H7 (cell line): ENCODE measurements at places on chromosomes 13 and 19.

GRCh38 chr19:17074634-17075034 lies 618 bp downstream of the HAUS8 start:
- DNase-seq = no peak

DNA sequence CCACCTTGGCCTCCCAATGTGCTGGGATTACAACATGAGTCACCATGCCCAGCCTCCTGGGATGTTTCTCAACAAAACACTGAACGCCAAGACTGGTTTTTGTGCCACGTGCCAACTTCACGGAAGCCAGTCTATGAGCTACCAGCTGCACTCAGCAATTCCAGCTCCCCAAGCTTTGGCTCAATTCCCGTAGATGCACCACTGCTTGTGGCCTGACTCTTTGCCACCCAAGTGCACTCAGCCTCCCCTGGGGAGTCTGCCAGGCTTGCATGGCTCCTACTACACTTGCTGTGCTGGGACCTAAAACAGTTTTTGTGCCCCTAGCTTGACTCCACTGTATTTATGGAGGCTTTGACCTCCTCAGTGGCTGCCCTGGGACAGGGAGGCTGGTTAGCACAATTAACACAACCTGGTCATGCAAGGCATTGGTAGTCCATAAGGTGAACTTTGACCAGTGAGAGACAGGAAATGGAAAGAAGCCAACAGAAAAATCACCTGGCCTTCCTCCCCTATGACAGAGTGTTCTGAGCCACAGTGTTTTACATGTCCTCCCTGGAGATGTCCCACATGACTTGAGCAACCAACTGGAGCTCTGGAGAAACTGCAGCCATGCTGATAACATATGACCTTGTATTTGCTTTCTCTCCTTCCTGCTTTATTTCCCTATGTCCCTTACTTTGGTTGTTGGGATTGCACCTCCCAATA lies 1173.1 kb downstream of the UQCRFS1 start:
- no peak for DNase-seq

DNA sequence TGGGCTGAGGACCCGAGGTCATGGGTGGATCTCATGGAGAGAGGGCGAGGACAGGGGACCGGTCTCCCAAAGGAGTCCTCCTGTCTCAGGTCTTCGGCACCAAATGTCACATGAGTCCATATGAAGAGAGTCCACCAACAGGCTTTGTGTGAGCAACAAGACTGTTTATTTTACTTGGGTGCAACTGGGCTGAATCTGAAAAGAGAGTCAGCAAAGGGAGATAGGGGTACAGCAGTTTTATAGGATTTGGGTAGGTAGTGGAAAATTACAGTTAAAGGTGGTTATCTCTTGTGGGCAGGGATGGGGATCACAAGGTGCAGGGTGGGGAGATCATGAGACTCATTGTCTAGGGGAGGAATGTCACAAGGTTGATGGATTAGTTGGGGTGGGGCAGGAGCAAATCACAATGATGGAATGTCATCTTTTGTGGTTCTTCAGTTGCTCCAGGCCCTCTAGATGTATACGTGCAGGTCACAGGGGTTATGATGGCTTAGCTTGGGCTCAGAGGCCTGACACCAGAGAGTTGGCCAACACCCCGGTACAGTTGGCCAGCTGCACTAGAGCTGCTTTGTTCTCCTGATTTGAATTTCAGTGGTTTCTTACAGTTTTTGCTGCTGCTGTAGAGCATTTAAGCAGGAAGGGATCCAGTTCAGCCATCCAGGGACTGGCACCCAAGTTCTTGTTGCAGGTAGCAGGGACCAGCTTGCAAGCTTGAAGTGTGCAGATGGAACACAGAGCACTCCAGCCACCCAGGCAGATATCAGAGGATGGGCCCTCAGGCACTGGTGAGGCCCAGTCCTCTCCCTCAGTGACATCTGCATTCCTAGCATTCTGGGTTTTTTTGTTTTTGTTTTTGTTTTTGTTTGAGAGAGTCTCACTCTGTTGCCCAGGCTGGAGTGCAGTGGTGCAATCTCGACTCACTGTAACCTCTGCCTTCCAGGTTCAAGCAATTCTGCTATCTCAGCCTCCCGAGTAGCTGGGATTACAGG lies 26.4 kb upstream of the IGFL1 start:
- no peak for DNase-seq

- DNase-seq = peak; percentile 47
Measured at GRCh38 chr19:5718579-5719273, 1.2 kb downstream of the LONP1 start.

GRCh38 chr13:111486801-111487200 lies 166.4 kb downstream of the TEX29 start:
- no peak for DNase-seq

- DNase-seq = no peak
Measured at GRCh38 chr13:59166174-59166573, 997.6 kb downstream of the DIAPH3 start.

- peak; percentile 76 for DNase-seq
Measured at GRCh38 chr19:8611877-8612806, 1.6 kb upstream of the ADAMTS10 start.

- no peak for DNase-seq
Measured at GRCh38 chr13:46598820-46599180, 45.8 kb downstream of the LRCH1 start.

DNA sequence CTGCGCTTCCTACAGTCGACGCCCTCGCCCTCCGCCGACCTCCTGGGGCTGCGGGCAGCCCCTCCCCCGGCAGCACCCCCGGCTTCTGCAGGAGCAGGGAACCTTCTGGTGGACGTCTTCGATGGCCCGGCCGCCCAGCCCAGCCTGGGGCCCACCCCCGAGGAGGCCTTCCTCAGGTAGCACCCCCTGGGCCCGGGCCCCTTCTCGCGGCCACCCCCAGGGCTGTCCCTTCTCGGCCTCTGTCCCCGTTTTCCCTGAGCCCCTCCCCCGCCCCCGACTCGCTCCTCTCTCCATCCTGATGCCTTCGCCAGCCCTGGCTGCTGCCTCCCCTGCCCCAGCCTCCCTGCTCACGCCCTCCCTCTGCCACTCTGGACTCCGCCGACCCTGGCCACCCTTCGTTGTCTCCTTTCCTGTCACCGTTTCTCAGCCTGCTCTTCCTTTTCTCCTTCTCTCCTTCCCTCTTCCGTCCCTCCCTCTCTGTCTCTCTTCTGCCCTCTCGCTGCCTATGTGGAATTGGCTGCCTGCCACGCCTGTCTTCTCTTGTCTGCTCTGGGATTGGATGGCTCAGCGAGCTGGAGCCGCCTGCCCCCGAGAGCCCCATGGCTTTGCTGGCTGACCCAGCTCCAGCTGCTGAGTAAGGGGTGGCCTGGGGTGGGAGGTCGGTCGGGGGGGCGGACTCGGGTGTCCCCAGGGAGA lies 11.0 kb downstream of the FUZ start:
- peak; percentile 99 for DNase-seq

GRCh38 chr13:39054112-39054511 lies 15.9 kb downstream of the NHLRC3 start:
- DNase-seq = no peak

DNA sequence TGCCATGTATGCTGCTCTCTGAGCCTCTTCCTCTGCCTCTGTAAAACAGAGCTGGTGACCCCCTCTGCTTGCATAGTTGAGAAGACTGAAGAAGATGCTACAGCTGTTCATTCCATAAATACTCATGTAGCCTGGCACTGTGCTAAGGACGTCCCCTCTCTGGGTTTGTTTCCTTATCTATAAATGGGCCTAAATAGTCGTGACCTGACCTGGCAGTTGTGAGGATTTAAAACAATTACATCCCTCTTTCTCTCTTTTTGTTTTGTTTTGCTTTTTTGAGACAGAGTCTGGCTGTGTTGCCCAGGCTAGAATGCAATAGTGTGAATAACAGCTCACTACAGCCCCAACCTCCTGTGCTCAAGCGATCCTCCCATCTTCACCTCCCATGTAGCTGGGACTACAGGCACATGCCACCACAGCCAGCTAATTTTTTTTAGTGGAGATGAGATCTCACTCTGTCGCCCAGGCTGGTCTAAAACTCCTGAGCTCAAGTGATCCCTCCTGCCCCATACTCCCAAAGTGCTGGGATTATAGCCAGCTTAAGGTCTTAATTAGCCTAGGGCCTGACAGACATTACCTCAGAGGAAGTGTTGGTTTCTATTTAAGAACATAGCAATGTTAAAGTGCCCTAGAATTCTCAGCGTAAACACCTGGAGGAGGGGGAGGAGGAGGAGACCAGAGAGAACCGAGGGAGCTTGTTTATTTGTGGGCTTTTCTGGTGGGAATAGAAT lies 4.6 kb downstream of the WDR62 start:
- no peak for DNase-seq

DNA sequence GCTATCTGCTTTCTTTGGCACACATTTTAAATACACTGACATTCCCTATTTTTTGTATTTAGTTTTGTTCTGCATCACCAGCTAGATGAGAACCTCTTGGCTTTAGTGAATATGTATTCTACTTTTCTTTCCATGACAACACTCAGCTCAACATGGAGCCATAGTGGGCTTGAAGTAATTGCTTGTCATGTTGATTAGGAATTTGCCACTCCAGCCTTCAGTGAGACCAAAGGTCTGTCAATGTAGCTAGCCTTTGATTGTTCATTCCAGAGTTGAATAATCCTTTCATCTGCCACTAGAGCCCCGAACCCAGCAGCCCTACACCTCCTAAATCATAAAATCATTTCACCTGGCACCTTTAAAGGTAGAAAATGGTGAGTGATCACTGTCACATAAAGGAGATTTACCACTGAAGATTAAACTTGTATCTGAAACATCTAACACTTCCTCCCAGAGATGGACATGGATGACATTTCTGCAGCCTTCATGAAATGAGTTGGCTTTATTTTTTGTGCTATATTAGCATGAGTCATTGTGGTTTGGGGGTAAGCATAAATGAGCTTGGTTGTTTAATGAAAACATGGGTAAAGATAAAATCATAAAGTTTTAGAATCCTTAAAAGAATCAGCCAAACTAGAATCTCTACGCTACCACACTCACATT lies 29.2 kb upstream of the GARRE1 start:
- peak; percentile 50 for DNase-seq

DNA sequence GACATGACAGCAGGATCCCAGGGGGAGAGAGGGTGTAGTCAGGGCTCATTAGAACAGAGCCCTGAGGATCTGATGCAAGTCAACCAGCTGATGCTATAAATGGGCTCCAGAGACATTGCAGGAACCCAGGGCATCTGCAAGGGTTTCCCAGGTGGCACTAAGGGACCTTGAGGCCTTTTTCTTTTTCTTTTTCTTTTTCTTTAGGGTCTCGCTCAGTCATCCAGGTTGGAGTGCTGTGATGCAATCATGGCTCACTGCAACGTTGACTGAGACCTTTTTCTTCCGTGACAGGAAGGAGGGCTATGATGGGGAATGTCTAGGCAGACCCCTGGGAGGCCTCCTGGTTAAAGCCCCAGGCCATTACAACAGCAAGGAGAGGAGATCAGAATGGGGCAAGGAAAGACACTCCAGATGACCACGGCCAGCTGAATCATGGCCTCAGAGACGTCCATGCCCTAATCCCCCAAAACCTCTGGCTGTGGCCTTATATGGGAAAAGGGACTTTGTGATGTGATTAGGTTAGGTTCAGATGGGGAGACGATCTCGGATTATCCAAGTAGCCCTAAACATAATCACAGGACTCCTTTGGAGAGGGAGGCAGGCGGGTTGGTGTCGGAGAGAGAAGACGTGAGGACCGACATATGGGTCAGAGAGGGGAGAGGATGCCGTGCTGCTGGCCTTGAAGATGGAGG lies 4.5 kb upstream of the FCGRT start:
- peak; percentile 11 for DNase-seq

DNA sequence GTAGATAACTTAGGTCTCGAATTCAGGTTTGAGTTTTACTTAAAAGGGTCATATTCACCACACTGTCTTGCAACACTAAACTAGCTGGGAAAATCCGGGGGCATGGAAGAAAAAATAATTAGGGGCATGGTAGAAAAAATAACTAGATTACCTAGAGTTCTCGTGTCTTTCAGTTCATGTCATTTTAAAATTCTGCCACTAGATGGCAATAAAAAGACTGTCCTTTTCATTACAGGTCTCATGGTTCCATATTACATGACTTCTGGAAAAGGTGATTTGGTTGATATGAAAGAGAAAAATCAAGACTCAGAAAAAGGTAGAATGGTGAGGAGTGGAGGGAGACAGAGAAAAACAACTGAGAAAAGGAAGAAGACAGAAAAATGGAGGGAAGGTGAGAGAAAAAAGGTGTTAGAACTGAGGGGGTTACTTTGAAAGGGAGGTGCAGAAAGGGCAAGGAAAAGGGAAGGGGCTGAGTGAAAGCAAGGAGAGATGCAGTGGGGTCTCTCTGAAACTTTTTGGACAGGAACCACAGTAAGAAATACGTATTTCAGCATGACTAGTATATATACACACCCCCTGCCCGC lies 299.0 kb downstream of the KLF12 start:
- DNase-seq = peak; percentile 5

DNA sequence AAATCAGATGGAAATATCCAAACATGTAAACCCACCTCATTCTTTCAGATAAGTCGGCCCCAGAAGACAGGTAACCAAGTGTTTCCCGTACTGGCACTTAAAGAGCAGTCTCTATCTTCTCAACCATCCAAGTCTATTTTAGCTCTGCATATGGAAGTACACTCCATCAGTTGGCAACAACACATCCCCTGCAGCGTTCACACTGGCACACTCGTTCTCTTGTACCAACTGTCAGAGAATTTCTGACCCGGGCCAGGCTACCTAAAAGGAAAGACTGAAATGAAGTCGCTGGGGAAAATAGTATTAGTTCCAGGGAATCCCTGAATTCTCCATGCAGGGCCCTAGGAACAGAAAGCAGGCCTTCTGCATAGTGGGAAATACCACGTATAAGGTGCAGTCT lies 109.3 kb downstream of the RXFP2 start:
- no peak for DNase-seq

DNA sequence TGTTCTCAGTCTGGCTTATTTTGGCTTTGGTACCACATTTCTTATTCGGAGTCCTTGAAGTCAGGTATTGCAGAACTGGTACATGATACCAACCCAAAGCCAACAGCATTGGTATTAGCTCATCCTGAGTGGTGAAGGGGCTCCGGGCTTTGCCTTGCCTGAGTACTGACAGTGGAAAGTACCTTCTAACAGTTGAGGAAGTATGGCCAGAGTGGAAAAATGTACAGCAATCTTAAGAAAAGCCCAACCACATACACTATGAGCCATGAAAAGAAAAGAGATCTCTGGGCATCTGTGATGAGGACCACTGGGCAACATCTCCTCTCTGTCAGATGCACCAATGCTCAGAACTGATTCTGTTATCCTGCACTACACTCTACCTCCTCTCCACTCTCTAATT lies 8.3 kb downstream of the LCP1 start:
- no peak for DNase-seq

- DNase-seq = no peak
Measured at GRCh38 chr13:101552286-101552685, 99.8 kb downstream of the ITGBL1 start.

DNA sequence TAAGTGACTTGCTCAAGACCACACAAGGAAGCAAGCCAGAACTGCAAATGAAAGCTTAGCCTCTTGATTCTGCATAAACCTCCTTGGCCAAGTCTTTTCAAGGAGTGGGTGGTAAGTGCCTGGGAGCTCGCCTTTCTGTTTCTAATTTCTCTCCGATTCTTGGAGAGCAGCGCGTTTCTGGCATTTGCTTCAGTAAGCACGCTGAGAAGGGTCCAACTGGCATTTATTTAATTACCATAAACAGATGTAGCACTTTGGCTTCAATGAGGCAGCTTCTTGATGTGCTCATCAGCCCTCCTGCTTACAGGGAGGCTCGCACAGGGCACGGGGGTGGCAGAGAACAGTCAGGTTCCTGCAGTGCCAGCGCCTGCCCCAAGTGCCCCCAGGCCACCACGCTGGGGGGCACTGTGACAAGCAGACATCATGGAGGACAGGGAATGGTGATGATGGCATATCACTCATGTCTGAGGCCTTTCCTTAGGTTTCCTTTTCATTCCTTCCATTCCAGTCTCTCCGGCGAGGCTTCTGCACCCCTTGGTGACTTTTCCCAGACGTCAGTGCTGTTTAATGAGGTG lies 13.3 kb downstream of the SIAH3 start:
- no peak for DNase-seq

GRCh38 chr19:38663957-38664502 lies 16.6 kb downstream of the ACTN4 start:
- DNase-seq = peak; percentile 46
